CD4-positive, alpha-beta T cell treated with Interleukin-2 at 100 ng/mL for 4 hours (primary cell): ENCODE measurements at places on chromosomes 1 and 21.

DNA sequence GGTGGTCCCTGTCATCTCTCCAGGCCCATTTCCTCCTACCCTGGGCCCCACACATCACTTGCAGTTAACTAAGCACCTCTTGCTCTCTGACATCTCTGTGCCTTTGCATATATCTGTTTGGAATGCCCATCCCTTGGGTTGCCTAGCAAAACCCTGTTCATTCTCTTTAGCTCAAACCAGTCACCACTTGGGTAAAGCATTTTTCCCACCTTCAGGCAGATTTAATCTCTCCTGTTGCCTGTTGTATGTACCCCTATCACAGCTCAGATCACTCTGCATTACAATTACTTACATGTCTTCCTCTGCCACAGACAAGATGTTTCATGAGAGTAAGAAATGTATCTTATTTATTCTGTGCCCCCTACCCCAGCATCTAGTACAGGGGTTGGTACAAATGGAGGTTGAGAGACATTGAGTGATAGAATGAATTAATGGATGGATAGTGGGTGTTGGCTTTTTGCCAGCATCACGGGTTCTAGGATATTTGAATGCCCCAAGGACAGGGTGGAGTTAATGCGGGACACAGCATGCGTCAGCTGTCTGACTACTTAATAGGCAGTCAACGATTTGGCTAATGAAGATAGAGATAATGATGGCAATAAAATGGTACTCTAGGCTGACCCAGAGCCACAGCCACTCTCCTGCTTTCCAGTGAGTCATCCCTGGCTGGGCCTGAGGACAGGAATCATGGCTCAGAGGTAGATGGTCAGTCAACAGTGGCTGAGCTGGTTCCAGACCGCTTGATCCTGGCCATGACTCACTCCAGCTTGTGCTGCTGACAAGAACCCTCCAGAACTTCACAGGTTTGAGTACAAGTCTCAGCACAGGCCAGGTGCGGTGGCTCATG, 6.5 kb downstream of the NR0B2 start:
- no peak for DNase-seq

DNA sequence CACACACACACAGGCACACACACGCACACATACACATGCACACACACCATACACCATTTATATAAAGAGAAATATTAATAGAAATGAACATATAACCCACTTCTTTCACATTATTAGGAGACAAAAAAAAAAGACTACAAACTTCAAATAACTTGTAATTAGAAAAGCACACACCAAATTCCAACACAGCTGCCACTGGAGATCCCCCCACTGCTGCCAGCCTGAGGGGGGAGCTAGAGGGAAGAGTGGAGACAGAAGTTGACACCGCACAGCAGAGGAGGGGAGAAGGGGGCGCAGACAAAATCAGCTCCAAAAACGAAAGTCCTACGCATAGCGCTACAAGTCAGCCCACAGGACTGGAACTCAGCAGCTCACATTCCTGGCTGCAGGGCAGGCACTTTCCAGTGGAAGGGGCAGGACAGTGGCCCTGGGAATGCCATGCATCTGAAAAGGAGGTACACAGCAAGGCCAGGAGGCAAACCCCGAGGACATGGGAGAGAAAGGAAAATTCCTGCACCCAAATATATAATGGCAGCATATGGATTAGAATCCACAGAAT, 36.5 kb downstream of the LGALS8 start:
- DNase-seq: no peak

GRCh38 chr1:107474877-107475612, 334.2 kb downstream of the NTNG1 start:
- no peak for DNase-seq

GRCh38 chr1:221139991-221140390, 260.7 kb downstream of the HLX start:
- DNase-seq: no peak

DNA sequence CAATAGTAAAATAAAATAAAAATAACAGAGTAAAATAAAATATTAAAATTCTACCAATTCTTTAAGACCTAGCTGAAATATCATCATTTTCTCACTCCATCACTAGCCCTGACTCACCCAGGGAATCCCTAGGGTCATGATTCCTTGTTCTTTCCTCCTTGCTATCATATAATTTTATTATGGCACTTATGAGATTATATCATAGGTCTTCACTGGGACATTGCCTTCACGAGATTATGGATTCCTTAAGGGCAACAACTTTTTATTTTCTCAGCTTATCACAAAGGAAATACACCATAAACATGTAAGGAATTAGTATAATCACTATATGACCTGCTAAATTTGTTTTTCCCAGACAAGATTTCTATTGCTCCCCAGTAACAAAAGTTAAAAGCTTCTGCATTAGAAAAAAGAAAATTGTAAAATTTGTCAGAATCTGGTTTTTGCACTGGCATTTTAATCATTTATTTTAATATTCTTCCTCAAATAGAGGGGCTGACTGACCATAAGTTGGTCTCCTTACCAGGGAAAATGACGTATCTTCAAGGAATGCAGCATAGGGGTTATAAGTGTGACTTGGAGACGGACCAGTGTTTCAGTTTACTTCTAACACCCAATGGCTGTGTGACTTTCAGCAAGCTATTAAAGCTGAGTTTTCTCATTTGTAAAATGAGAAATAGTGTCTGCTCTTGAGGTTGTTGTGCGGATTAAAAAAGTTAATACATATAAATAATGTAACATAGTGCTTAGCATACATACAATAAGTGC, 8.8 kb upstream of the CLCA4 start:
- no peak for DNase-seq

DNA sequence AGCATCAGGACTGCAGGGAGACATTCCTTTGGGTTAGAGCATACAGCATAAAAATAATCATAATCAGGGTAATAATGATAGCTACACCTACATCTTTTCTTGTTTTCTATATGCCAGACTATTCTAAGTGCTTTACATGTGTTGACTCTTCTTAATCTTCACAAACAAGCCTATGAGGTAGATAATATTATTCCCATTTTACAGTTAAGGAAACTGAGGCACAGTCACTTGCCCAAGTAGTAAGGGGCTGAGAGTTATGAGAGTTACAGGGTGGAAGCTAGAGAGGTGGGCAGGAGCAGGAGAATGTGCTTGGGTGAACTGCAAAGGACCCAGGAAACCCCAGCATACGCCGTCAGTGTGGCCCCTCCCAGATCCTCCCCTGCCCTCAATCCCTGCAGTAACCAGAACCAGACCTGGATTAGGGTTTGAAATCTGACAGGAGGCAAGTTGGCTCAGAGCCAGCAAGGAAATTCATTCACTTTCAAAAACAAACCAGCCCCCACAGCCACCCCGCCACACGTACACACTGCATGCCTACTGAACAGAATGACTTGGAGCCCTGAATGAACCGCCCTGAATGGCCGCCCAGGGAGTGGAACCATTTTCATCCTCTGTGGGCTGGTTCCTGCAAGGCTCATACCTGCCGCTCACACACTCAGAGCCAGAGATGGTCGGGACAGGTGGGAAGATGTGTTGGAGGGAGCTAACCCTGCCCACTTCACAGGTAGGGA, 126.1 kb downstream of the TRABD2B start:
- DNase-seq: no peak

GRCh38 chr1:67882196-67882958, 49.1 kb upstream of the GNG12 start:
- DNase-seq: no peak

DNA sequence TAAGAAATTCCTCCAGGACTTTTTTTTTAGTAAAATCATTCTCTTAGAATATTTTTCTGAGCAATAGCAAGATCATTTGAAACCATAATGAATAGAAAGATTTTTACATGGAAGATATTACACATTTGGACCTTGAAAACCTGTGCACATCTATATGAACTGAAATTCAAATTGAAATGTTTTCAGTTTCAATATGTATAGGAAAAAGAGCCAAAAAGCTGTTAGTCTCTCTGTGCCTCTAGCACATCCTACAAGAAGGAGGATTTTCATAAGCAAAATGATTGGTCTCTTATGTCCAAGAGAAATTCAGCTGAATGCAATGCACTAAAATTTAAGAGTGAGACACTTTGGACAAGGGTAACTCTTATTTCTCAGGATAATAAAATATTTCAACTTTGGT, 8.2 kb downstream of the HMCN1 start:
- DNase-seq: no peak

DNA sequence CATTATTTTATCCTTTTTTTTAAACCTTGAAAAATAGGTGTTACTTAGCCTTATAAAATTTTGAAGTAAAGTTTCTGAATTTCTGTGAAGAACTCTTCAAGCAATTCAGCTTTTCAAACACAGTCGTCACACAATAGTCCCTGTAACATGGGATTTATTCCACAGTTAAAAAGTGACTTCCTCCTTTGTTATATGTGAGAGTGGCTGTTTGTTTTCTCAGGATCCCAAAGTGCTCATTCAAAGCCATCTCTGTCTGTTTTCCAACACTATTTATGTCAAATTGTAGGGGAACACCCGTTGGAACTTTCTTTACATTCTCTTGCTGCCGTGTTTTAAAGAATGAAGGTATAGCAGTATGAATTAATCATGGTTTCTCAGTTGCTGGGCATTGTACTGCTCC, 80.8 kb upstream of the GPR52 start:
- DNase-seq: no peak

DNA sequence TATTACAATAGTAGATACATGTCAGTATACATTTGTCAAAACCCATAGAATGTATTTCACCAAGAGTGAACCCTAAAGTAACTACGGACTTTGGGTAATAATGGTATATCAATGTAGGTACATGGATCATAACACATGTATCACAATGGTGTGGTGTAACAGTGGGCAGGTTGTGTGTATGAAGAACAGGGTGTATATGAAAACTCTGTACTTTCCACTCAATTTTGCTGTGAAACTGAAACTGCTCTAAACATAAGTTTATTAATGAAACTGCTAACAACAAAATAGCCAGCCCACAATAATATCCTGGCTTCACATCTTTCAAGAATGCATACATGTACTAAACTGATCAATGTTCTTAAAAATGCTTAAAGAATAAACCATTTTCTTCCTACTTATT, 90.2 kb downstream of the RUSC1 start:
- DNase-seq: no peak

DNA sequence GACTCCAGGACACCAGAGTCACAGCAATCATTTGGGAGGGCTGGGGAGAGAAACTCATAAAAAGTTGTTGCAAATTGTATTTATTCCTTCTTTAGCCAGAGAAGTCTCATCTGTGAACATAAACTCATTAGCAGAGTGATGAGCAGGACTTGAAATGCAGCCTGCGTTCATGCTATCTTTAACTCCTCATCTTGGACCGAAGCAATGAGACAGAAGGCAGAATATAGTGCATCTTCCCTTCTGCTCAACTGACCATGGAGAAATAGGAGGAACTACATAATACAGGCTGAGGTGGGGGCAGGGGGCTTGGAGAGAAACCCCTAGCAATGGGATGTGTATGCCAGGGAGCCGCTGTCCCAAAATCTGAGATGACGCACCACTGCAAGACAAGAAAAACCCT, 121.8 kb upstream of the AJAP1 start:
- DNase-seq: no peak
